T-helper 17 cell (primary cell): ENCODE measurements at places on chromosomes 2 and 18.

GRCh38 chr18:32468147-32468845 is 2.4 kb downstream of the GAREM1 start:
- DNase-seq = no peak
- peaks cover 24% of the 10 kb centered on the region for H3K4me1 ChIP-seq
- H3K4me3 ChIP-seq = no peak overlapping the region
- no peak overlapping the region for H3K27ac ChIP-seq
- H3K36me3 ChIP-seq = peaks cover 2% of the 10 kb centered on the region

DNA sequence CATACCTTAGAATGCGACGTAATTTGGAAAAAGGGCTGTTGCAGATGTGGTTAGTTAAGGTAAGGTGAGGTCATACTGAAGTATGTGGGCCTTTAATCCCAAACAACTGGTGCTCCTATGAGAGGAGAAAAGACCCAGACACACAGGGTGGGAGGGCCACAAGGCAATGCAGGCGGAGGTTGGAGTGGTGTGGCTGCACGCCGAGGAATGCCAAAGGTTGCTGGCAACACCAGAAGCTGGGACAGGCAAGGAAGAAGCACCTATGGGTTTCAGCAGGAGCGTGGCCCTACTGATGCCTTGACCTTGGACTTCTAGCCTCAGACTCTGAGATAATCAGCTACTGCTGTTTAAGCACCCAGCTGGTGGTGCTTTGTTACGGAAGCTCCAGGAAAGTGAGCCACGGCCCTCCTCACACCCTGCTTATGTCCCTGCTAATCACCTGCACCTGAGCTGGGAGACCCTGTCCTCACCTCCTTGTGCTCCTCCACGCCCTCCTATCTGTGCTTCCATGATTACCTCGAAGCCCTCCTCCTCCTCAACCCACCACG is 48.3 kb upstream of the LAMA1 start:
- DNase-seq = no peak
- H3K27ac ChIP-seq = no peak overlapping the region
- H3K4me3 ChIP-seq = no peak overlapping the region
- H3K27me3 ChIP-seq = peaks cover 6% of the 10 kb centered on the region
- no peaks in the 10 kb centered on the region for H3K4me1 ChIP-seq

GRCh38 chr2:56474412-56475158 is 290.8 kb downstream of the CCDC85A start:
- no peaks in the 10 kb centered on the region for H3K36me3 ChIP-seq
- no peak overlapping the region for H3K27ac ChIP-seq
- no peaks in the 10 kb centered on the region for H3K4me1 ChIP-seq
- no peak for DNase-seq

GRCh38 chr2:206176121-206176520 is 16.4 kb downstream of the EEF1B2 start:
- no peaks in the 10 kb centered on the region for H3K36me3 ChIP-seq
- no peak for DNase-seq
- H3K27me3 ChIP-seq = peaks cover 7% of the 10 kb centered on the region
- no peak overlapping the region for H3K4me3 ChIP-seq
